Right renal cortex interstitium (tissue), 3 donors: ENCODE measurements at places on chromosomes 5 and 9. TPM values are rescaled to one million over a fixed set of nuclear protein-coding genes. Genes with fewer than 3 reads are reported as not detected.

PLAC8L1 gene
- 0.85 TPM for polyA plus RNA-seq

MYOT gene
- 1.4 TPM for polyA plus RNA-seq

ROPN1L gene
- 0.78 TPM for polyA plus RNA-seq

HSD17B4 gene
- 218 TPM for polyA plus RNA-seq

ACER2 gene
- polyA plus RNA-seq: 4.9 TPM

SKP1 gene
- 937 TPM for polyA plus RNA-seq

POU5F2 gene
- polyA plus RNA-seq: not detected

PCDHGA4 gene
- 2.2 TPM for polyA plus RNA-seq

PLPPR1 gene
- polyA plus RNA-seq: 17.5 TPM

CARTPT gene
- not detected for polyA plus RNA-seq

CCNO gene
- 6.9 TPM for polyA plus RNA-seq
